ENCODE measurements at places on chromosomes 1 and 21.

GRCh38 chr21:34913811-34914210, 135.3 kb downstream of the RUNX1 start:
- H3K4me3 ChIP-seq, result no peak overlapping the region
- H3K27me3 ChIP-seq, result no peaks in the 10 kb centered on the region
- peaks cover 12% of the 10 kb centered on the region for H3K36me3 ChIP-seq
- no peak for DNase-seq

- no peaks in the 10 kb centered on the region for H3K27me3 ChIP-seq
- peaks cover 37% of the 10 kb centered on the region for H3K36me3 ChIP-seq
- H3K4me1 ChIP-seq, result peaks cover 85% of the 10 kb centered on the region
- peak overlapping the region; percentile 74 for H3K4me3 ChIP-seq
- peak; percentile 83 for DNase-seq
- peak overlapping the region; percentile 94 for H3K27ac ChIP-seq
Observed at GRCh38 chr1:26541816-26542711, 12.5 kb downstream of the RPS6KA1 start.

DNA sequence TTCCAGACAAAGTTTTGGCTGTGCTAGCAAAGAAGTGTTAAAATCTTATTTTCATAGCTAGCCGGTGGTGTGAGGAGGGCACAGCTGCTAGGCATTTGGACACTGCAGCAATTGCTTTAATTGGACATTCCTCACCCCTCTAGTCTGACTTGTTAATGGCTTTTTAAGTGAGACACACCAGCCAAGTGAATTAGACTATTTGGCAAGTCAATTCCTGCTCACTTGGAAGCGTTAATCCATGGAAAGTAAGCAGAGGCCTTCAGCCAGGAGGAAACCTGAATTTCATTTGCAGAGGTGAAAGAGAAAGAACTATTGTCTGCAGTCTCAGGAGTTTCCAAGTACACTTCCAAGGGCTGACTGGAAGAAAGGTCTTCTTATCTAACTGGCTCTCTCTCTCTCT, 175.7 kb downstream of the ST6GALNAC3 start:
- H3K27ac ChIP-seq, result no peak overlapping the region
- peaks cover 40% of the 10 kb centered on the region for H3K4me1 ChIP-seq
- no peak overlapping the region for H3K4me3 ChIP-seq
- no peak for DNase-seq
- no peaks in the 10 kb centered on the region for H3K27me3 ChIP-seq

GRCh38 chr1:18929686-18930085, 26.8 kb downstream of the IFFO2 start:
- DNase-seq, result no peak
- H3K4me1 ChIP-seq, result peaks cover 91% of the 10 kb centered on the region
- peaks cover 16% of the 10 kb centered on the region for H3K36me3 ChIP-seq
- H3K27me3 ChIP-seq, result no peaks in the 10 kb centered on the region
- peak overlapping the region; percentile 83 for H3K27ac ChIP-seq

- no peak overlapping the region for H3K27ac ChIP-seq
- H3K4me1 ChIP-seq, result no peaks in the 10 kb centered on the region
- no peak for DNase-seq
- no peak overlapping the region for H3K4me3 ChIP-seq
- peaks cover 4% of the 10 kb centered on the region for H3K27me3 ChIP-seq
Observed at GRCh38 chr1:192476802-192477298, 98.7 kb upstream of the RGS1 start.

DNA sequence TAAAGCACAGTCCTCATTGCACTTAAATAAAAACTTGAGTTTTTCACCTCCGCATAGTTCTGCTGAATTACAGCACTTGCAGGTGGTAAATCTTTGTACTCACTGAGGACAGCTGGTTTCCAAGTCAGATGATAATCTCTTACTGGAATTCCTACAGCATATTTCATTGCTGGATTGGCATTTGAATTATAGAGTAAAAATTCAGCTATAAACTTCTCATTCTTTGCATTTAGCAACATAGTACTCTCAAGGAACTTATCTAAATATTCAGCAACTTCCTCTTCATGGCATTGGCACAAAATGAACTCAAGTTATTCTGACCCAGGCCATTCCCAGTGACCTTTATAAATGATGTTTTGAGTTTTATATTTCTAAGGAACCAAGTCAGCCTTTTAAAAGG, 23.4 kb downstream of the GORAB start:
- peaks cover 41% of the 10 kb centered on the region for H3K36me3 ChIP-seq
- H3K27ac ChIP-seq, result no peak overlapping the region
- no peak overlapping the region for H3K4me3 ChIP-seq

DNA sequence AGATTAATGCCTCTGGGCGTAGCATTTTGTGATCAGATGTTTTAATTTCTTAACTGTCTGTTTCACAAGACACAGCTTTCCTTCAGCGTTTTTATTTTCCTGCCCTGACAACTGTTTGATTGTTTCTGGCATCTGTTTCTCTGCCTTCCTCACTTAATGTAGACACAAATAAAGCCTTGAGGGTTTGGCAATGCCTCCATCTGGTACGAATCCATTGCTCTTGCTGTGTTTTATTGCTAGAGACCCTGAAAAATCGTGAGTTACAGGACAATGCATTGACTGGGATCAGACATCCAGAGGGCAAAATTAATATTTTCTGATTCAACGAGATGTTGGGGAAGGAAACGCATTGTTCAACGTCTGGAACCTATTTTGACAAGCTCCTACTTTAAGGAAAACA, 363.5 kb downstream of the MRPL39 start:
- H3K4me3 ChIP-seq, result no peak overlapping the region
- H3K36me3 ChIP-seq, result no peaks in the 10 kb centered on the region
- H3K27me3 ChIP-seq, result no peaks in the 10 kb centered on the region

GRCh38 chr21:14376854-14377253, 6.1 kb downstream of the HSPA13 start:
- H3K36me3 ChIP-seq, result peaks cover 84% of the 10 kb centered on the region
- peaks cover 24% of the 10 kb centered on the region for H3K4me1 ChIP-seq
- no peak for DNase-seq
- H3K27ac ChIP-seq, result no peak overlapping the region
- no peaks in the 10 kb centered on the region for H3K27me3 ChIP-seq

- peaks cover 64% of the 10 kb centered on the region for H3K4me1 ChIP-seq
- peak overlapping the region; percentile 91 for H3K27ac ChIP-seq
- no peak for DNase-seq
Observed at GRCh38 chr1:167435484-167435883, 82.8 kb downstream of the CD247 start.

DNA sequence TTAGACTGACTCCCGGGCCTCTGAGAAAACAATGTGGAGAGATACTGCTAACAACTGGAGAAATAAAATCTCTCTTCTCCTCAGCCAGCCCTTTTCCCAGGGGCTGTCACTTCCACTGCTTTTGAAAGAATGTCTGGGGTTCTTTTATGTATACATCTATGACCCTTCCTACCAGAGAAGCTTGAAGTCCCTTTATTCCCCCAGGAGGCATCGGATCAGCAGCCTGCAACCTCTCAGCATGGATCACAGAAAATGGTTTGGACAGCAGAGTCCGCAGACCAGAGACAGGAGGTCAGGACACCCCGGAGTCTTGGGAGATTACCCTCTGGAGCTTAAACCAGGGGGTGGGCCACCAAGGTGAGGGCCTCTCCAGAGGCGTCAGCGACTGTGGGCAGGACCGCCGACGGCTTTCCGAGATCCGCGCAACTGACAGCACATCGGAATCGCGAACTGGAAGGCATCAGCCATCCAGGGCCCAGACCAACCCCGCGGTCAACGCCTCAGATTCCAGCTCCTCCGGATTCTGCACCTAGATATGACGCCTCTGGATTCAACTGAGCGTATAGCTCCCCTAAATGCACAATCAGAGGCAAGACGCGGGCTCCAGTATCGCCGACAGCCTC, 1.0 kb downstream of the EPHA10 start:
- H3K27ac ChIP-seq, result no peak overlapping the region
- H3K4me3 ChIP-seq, result no peak overlapping the region
- peaks cover 17% of the 10 kb centered on the region for H3K4me1 ChIP-seq
- H3K27me3 ChIP-seq, result peaks cover 78% of the 10 kb centered on the region
- no peak for DNase-seq

DNA sequence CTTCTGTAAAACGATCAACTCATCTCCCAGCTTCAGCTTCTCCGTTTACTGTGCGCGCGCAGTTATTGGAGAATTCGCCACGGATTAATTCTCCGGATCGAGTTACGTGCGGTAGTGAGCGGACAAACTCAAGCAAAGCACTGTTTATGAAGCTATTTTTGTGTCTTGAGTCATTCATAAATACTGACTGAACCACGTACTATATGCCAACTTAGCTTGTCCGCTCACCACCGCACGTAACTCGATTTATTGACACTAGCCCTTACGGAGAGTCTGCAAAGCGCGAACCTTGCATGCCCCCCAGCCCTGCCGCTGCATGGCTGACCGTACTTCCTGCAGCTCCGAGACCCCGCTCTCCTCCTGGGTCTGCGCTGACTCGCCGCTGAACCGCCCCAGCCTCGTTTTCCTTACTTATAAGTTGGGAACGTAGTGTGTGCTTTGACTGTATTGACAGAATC, 773 bp downstream of the CHD1L start:
- H3K36me3 ChIP-seq, result peaks cover 29% of the 10 kb centered on the region
- H3K27ac ChIP-seq, result peak overlapping the region; percentile 86
- peaks cover 43% of the 10 kb centered on the region for H3K4me1 ChIP-seq
- peak overlapping the region; percentile 94 for H3K4me3 ChIP-seq

DNA sequence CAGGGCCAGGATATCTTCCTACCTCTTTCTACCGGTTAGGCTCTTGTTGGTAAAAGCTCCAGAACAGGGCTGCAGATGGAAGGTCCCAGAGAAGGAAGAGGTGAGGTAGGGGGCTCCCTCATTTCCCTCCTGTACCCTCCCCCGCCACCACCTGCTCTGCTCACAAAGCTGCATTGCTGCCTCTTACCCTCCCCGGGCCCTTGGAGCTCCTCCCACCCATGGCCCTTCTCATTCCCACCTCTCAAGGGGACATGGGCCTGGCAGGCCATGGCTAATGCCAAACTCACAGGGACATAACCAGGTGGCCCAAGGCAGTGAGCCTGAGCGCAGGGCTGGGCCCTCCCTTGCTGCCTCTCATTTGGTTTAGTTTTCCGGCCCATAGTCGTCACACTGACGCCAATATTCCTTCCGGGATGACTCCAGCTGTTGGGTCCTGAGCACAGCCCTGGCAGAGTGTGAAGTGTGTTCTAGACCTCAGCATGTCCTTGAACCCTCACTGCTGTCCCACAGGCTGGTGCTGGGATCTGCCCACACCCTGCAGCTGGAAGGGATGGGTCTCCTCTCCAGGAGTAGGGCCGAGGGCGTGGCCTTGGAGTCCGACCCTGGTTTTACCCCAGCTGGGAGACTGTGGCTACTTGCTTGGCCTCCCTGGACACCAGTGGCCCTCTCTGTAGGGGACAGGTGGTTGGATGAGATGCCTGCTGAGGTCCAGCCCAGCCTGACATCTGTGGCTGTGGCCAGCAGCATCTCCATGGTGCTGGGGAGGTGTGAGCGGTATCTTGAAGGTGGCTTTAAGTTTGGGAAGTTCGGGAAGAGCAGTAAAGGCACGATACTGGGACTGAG, 104.6 kb downstream of the ARHGEF10L start:
- H3K27ac ChIP-seq, result no peak overlapping the region
- DNase-seq, result no peak
- H3K36me3 ChIP-seq, result no peaks in the 10 kb centered on the region
- H3K27me3 ChIP-seq, result peaks cover 3% of the 10 kb centered on the region
- H3K4me3 ChIP-seq, result no peak overlapping the region

DNA sequence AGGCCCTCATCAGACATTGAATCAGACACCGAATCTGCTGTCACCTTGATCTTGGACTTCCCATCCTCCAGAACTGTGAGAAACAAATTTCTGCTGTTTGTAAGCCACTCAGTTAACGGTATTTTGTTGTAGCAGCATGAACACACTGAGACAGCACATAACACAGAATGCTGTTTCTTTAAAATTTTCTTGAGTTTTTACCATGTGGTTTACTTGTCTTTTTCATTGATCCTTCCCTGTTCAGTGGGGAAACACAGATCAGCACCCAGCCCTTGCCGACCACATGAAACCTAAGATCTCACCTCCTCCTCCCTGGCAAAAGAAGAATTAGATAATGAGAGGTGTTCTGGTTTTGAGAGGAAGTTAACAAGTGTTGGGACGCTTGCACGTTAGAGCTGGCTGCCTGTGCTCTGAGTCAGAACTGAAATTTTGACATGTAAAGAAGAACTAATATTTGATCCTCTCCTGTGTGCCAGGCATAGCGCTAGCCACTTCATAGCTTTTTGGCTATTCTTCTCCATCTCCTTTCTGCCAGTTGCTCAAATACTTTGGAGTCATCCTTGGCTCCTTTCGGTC, 179.6 kb downstream of the DHRS3 start:
- H3K4me3 ChIP-seq, result peak overlapping the region; percentile 18
- H3K27me3 ChIP-seq, result no peaks in the 10 kb centered on the region
- peaks cover 91% of the 10 kb centered on the region for H3K4me1 ChIP-seq
- peak; percentile 54 for DNase-seq
- peak overlapping the region; percentile 83 for H3K27ac ChIP-seq

GRCh38 chr1:212290608-212291007, 5.4 kb downstream of the PPP2R5A start:
- peak overlapping the region; percentile 3 for H3K27ac ChIP-seq
- peak overlapping the region; percentile 15 for H3K4me3 ChIP-seq
- H3K27me3 ChIP-seq, result no peaks in the 10 kb centered on the region

DNA sequence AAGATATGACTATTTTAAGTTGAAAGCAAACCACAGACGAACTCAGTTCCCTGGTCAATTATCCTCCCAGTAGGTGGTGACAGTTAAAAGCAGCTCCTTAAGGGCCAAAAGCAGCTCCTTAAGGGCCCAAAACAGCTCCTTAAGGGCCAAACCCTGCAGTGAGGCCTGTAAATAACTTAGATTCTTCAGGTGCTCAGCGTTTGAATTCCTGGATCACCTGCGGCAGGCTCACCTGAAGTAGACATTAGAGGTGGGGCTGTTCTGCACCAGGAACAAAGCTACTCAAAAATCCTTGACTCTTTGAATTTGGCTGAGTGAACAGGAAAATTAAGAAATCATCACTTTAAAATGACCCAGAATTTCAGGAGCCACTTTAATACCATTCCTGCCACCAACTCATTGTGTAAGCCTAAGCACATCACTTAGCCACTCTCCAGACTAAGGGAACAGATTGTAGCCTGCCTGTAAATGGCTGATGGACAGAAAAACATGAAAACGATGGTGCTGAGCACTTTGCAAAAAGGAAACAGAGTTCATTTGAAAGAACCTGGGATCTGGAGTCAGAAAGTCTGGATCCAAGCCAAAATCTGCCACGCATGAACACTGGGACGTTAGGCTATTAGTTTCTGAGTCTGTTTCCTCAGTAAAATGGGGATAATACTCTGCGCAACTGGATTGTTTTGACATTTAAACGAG, 126.9 kb downstream of the LRIG2 start:
- H3K4me3 ChIP-seq, result no peak overlapping the region
- H3K27ac ChIP-seq, result no peak overlapping the region
- no peak for DNase-seq
- H3K36me3 ChIP-seq, result no peaks in the 10 kb centered on the region

DNA sequence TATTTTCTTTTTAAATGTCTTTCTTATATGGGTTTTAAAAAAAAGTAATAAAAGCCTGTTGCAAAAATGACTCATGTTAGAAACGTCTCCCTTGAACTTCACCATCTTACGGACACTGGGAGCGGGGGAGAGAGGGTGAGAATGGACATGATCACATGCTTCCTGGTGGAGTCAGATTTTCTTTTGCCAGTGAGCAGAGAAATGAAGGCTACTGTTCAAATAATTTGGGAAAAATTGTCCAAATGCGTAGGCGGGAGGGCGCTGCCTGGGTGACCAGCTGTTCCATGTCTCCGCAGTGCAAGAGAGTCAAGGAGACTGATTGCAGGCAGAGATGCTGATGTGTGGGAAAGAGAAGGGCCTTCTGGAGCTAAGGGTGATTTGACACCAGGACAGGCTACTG, 23.1 kb downstream of the EIF2D start:
- no peaks in the 10 kb centered on the region for H3K27me3 ChIP-seq
- H3K27ac ChIP-seq, result peak overlapping the region; percentile 100
- DNase-seq, result peak; percentile 30
- peak overlapping the region; percentile 48 for H3K4me3 ChIP-seq

Measured in activated T-cell treated with anti-CD3 and anti-CD28 coated beads, Interleukin-2, amount 50 U/mL, for 24 hours (primary cell).